ENCODE measurements at places on chromosomes 5 and 9.

DNA sequence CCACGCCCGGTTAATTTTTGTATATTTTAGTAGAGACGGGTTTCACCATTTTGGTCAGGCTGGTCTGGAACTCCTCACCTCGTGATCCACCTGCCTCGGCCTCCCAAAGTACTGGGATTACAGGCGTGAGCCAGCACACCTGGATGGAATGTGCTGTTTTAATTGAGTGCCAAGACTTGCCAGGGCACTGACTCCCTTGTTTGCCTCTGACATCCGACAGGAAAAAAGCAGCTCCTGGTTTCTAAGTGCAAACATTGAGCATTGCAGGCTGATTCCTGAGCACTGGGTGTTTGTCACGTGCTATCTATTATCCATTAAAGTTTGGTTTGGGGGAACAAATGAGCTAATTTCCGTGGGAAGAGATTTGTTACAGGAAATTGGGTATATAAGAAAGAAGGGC is 70.6 kb upstream of the CKMT2 start:
- DNase-seq = no peak

- DNase-seq = no peak
Observed at GRCh38 chr9:68775003-68775730, 70.1 kb downstream of the PIP5K1B start.

DNA sequence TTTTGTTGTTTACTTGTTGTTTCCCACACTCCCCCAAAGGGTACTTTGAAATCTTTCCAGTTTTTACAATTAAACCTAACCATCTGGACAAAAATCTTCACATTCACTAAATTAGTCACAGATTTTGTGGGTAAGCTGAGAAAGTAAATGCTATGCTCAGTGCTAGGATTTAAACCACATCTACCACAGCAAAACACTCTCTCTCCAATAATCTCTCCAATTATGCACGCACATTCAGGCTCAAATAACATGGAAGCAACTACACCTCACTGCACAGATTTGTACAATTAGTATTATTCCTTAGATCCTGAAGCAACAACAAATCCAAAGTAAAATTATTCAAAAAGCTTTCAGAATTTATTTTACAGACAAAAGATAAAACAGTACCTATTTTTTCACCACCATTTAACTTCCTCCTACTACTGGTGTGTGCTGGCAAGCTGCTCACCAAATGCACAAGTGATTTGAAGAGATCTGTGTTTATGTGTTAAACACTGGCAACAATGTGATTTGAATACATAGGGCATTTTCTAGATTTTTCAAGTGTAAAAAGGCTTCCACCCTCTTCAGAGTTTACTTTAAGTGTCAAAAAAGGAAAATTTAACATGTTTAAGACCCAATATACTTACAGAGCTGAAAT is 16.6 kb downstream of the ZNF608 start:
- no peak for DNase-seq

- DNase-seq = no peak
Observed at GRCh38 chr5:2696156-2696807, 55.2 kb downstream of the IRX2 start.

DNA sequence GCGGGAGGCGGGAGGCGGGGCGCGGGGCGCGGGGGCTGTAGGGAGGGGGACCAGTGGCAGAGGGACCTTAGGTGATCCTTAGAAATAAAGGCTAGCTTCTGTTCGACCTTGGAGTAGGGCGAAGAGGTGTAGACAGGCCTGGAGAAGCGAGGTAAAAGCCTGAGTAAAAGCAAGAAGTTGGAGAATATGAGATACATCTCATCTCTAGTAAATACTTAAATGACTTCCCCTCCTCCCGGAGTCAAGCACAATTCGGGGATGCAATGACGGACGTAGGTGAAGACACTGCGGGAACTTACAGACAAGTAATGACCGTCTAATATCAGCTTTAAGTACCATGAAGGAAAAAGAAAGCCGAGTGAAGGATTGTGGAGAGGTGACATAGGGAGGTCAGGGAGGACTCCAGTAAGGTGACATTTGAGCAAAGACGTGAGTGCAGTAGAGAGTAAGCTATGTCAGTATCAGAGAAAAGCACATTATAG is 466 bp downstream of the SMC2 start:
- no peak for DNase-seq

DNA sequence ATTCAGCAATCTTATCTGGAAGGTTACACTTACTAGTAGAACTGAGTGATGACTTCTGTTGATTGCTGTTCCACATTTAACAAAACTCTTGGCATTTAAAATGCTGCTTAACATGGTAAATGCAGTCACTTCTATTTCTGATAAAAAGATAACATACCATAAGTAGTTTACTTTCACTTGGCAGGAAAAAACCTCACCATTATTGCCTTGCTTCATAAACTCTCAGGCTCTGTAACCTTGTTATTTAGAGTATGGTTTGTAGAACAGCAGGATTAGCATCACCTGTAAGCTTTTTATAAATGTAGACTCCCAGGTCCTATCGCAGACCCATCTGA is 55.5 kb downstream of the AUH start:
- DNase-seq = no peak

DNA sequence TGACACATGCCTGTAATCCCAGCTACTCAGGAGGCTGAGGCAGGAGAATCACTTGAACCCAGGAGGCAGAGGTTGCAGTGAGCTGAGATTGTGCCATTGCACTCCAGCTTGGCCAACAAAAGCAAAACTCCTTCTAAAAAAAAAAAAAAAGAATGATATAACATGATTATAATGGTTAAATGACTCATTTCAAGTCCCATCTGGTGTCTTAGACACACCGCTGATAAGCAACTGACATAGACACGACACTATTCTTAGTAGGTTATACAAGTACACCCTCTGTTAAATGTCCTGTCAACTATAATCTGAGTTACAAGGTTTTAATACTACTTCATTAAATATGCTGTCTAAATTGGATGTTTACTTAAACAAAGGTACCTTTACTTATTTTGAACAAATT is 405.3 kb upstream of the CLINT1 start:
- no peak for DNase-seq

DNA sequence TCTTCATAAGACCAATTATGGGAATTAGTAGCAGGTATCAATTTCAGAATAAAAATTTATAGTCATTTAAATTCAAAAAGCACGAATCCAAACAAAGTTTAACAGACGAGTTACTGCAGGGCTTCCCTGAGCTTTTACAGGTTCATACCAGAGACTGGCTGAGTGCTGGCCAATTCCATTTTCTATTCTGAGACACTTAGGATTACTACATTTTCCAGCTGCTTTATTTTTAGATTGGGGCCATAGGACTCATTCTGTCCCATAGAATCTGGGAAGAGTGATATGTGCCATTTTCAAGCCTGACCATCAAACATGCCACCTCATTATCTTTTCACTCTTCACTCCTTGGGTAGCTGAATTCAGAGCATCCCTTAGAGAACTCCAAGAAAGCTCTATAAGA is 410.7 kb downstream of the DNAH5 start:
- DNase-seq = no peak

DNA sequence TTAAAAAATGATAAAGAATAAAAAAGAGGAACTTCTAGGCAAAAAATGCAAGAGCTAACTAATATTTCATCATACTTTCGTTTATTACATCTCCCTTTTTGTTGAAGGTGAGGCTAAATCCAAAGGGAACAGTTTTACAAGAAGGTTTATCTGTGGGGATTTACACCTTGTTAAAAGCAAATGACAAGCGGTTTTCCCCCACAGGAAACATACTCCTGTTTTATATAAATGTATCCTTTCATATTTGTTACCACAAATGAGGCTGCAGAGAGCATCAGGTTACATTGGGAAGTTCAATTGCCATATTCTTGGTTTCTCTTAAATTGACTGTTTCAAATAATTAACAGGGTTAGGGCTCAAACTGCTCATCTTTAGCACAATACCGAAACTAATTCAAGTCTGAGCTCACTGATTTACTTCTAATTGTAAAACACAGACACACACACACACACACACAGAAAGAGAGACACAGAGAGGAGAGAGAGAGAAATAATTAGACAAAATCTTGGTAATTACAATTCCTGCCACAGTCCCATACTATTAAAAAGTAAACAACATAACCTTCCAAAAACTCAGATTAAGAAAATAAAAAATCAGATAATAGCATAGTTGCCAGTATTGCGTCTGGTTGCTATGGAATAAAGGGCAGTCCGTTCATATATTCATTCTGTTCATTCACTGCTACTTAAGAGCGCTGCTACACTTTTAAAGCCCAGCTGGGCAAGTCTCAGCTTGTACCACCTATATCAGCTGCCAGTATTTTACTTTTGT is 17.1 kb downstream of the RFX3 start:
- DNase-seq = no peak

DNA sequence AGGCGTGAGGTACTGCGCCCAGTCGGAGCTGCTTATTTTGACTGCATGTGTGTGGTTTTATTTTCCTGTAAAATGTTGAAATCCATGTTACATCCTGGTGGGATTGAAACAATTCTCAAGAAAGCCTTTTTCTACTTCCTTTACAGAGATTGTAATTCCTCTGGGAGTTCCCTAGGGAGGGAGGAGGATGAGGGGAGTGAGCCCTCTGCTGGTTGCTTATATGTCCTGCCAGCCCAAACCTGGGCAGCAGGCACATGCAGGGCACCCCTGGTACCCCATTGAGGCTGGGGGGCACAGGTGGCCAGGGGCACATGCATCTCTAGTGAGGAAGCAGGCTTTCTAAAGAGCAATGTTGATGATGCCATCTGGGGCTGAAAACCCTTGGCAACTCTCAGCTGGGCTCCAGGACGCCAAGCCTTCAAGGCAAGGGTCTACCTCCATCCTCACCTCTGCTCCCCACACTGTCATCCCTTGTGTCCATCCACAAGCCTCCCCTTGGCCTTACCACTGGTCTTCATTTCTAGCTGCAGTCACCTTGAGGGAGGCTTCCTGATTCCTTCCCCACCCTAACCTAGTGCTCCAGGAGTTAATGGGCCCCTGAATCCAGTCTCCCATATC is 84.7 kb upstream of the TNFSF8 start:
- no peak for DNase-seq

- DNase-seq = no peak
Observed at GRCh38 chr5:109866051-109866450, 176.3 kb downstream of the MAN2A1 start.

- DNase-seq = no peak
Observed at GRCh38 chr9:90860382-90860781, 58.8 kb downstream of the SYK start.

DNA sequence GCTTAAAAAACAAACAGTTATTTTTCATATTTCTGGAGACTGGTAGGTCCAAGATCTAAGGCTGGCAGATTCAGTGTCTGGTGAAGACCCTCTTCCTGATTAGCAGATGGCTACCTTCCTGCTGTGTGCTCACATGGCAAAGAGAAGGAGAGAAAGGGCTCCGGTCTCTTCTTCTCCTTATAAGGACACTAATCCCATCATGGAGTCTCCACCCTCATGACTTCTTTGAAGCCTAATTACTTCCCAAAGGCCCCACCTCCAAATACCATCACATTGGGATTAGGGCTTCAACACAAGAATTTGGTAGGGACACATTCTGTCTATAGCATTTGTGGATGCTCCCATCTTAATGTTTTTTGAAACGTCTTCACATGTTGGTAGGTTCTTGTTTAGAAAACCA is 391.1 kb downstream of the TMEM161B start:
- DNase-seq = no peak
